T-helper 1 cell (primary cell): ENCODE measurements at places on chromosomes 5 and 9.

- no peak for DNase-seq
These were observed 363.6 kb downstream of the SH3GL2 start for GRCh38 chr9:17942498-17942897.

GRCh38 chr9:25678147-25678666, at the start of gene TUSC1:
TUSC1 (minus strand) TSS chr9:25678444; CDS start chr9:25678312, 132 bp downstream.
- no peak for DNase-seq

- no peak for DNase-seq
These were observed 111.7 kb downstream of the AP3B1 start for GRCh38 chr5:78182838-78183237.

DNA sequence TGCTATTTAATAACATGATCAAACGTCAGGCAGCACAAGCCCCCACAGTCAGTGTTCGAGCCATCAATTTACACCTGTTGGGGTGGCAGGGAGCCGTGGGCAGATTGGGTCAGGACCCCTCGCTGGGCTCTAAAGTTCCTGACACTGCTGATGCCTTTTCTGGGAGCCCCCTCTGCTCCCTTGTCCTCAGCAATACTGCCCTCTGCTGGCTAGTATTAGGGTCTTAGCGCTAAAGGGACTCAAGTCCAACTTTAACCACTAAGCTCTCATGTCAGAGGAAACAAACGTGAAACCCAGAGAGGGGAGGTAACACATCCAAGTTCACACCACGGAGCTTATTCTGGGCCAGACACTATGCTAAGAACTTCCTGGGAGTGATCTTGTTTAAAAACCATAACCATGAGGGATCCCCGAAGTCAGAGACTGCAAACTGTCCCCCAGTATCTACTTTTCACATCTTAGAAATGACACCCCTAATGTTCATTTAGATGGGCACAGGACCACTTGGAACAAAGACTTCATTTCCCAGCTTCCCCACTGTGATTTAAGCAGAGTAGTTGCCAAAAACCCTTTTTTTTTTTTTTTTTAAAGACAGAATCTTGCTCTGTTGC, 20.4 kb downstream of the ANKS6 start:
- peak; percentile 31 for DNase-seq

GRCh38 chr5:81409896-81410295, 16.0 kb upstream of the ACOT12 start:
- no peak for DNase-seq

DNA sequence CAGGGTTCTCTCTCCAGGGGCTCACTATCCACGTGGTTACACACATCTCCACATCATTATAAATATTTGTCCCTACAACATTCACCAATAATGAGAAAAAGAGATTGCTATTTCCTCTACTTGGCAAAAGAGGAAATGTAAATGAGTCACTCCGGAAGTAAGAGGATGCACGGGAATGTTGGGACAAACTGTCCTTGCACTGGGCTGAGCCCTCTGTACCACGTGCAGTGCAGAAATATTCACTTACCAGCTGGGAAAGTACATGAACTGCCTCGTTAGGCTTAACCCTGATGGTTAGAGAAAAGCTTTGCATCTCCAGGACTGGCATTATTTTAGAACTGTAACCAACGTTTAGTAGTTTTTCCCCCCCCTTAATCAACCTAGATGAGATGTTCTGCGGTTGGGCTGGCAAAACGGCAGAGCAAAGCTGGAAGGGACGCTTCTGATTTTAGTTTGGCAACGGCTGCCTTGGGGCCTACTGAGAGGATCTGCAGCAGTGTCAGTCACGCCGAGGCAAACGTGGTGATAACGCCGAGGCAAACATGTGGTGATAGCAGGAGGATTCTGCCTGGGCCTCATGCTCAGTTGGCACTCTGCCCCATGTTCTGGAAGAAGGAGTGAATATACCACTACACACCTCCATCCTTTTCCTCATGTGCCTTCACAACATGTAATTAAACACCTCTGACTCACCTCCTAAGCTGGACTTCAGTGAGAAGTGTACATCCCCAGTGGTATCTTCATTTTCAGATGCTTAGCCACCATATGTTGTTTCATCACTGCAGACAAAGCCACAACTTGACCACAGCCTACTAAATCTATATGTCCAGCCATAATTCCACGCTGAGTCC, 661.4 kb upstream of the KLF4 start:
- DNase-seq = no peak

- no peak for DNase-seq
These were observed 321.6 kb downstream of the EDIL3 start for GRCh38 chr5:84063041-84063440.

- no peak for DNase-seq
These were observed 67.3 kb downstream of the PARP8 start for GRCh38 chr5:50733741-50734140.

GRCh38 chr5:69414885-69415583, at the start of gene MARVELD2:
MARVELD2 (plus strand) TSS chr5:69415116; CDS start chr5:69419386, 4,270 bp downstream.
- peak; percentile 49 for DNase-seq

GRCh38 chr5:145495741-145496140, 339.4 kb downstream of the PRELID2 start:
- no peak for DNase-seq

DNA sequence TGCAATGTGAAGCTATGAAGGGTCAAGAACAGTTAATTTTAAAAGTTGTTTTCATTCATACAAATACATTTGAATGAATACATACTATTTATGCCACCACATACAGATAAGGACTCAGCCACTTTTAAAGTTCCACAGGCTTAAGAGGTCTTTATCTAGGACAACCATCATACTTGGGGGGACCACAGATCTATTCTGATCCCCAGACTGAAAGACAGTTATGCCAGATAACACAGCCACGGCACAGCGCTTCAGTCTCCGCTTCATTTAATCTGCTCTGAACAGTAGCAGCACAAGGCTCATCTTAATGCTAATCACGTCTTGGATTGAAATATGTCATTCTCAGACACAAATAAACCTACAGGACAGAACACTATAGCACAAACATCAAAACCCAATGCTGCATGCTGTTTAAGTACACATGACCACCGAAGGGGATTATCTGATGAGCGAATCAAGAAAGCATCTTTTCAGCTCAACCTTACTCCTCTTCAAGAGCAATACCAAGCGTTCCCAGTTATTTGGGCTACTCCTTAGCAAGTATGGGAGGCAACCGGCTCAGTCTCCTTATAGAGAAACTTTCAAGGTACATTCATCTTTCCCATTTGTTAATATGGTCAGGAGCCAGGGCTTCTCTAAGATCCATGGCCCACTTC, 33.3 kb downstream of the PUM3 start:
- no peak for DNase-seq

DNA sequence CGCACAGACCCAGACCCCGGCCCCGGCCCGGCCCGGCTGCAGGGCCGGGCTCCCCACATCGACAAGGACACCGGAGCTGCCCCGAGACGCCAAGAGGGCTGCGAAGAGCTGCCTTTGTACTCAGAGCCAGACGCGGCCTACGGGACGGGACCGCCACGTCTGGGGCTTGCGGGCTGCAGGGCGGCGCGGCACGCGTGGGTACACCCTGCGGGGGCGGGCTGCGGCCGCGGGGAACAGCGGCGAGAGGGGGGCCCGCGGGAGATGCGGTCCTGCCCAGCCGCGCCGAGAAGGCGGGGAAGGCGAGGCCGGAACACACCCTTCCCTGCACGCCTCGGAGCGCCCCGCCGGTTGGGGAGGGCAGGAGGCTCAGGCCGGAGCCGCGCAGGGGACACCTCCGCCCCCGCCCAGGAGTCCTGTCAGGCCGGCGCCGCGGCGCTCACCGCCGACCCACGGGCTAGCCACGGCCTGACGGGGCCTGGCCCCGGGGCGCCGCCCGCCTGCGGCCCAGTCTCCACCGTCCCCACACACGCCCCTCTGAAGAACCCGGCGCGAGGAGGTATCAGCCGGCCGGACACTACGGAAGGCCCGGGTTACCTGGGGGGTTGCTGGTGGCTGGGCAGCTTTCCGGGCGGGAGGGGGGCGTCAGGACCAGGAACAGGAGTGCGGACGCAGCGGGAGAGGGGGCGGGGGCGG, 478 bp downstream of the RAB14 start:
- DNase-seq = peak; percentile 30

DNA sequence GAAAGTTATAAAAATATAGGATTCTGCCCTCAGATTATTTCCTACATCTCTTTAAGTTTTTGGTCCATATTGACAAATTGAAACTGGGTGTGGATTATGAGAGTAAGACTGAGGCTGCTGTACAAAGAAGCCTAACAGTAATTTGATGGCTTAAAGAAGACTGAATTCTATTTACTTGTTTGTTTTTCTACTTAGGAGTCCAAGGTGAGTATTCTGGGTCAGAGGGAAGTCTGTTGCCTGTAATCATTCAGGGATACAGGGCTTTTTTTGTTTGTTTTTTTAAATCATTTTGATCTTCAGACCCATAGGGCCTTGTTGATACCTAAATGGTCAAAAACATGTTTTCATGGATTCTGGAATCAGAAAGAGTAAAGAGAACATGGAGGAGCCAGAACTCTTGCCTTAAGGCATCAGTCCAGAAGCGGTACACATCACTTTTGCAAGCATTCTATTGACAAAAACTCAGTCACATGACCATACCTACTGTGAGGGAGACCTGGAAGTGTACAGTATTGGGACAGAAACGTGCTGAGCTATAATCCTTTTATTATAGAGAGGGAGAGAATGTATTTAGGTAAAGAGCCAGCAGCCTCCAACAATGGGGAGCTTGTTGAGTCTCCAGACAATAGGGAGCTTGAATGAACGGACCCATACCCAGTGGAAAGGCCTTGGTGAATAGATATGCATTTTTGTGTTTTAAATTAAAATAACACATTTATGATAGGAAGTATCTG, 102.7 kb downstream of the LRRC70 start:
- DNase-seq = no peak

DNA sequence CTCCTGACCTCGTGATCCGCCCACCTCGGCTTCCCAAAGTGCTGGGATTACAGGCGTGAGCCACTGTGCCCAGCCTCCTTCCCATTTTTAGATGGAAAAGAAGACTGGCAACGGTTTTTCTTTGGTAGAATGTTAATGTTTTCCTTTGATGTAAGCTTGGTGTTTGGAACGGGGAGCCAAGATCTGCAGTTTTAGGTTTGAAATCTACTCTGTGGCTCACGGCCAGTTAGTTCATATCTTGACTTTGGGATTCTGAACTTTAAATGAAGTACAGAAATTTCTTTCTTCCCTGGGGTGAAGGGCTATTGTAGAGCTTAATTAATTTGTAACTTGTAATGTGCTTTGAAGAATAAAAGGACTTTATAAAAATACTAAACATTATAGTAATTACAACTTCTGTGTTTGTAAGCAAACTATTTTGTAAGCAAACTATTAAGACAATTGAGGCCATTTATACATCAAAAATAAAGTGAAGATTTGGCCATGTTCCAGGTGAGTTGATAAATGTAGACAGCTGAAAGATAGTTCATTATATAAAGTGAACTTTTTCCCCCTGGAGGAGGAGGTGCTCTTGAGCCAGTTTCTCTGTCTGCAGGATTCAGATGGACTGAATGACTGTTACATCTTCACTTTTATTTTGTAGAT, 117.1 kb upstream of the TUT7 start:
- no peak for DNase-seq

DNA sequence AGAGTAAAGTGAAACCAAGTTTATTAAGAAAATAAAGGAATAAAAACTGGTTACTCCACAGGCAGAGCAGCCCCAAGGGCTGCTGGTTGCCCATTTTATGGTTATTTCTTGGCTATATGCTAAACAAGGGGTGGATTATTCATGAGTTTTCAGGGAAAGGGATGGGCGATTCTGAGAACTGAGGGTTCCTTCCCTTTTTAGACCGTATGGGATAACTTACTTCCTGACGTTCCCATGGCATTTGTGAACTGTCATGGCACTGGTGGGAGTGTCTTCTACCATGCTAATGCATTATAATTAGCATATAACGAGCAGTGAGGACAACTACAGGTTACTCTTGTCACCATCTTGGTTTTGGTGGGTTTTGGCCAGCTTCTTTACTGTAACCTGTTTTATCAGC, 323.9 kb upstream of the PTGER4 start:
- no peak for DNase-seq

DNA sequence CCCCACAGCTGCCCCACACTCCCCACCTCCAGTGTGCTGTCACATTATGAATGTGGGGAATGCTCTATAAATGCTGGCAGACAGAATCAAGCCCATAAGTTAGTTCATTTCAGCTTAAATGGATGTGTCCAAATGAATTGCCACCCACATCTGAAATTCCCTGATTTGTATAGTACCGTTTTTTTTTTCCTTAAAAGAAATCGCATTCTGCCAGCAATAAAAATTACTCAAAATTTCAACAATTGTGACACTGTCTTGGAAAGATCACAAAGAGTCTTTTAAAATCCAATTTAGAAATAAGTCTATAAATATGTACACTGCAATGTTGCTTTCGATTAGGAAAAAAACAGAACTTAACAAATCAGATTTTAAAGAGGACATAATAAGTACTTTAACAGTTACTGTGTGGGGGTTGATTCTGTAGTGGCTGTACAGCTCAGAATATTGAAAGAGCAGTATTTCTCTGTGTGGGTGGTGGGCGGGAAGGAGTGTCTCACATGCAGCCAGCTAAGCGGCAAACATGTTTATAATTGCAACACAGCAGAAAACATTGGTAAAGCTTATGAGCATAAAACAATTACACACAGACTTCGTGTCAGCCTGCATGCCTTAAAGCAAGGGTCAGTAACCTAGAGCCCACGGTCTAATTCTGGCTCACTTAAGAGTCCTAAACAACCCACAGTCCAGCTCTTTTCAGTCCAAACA, 24.9 kb upstream of the CSNK1G3 start:
- DNase-seq = no peak

GRCh38 chr5:152142840-152143469, 218.3 kb upstream of the GLRA1 start:
- peak; percentile 43 for DNase-seq

DNA sequence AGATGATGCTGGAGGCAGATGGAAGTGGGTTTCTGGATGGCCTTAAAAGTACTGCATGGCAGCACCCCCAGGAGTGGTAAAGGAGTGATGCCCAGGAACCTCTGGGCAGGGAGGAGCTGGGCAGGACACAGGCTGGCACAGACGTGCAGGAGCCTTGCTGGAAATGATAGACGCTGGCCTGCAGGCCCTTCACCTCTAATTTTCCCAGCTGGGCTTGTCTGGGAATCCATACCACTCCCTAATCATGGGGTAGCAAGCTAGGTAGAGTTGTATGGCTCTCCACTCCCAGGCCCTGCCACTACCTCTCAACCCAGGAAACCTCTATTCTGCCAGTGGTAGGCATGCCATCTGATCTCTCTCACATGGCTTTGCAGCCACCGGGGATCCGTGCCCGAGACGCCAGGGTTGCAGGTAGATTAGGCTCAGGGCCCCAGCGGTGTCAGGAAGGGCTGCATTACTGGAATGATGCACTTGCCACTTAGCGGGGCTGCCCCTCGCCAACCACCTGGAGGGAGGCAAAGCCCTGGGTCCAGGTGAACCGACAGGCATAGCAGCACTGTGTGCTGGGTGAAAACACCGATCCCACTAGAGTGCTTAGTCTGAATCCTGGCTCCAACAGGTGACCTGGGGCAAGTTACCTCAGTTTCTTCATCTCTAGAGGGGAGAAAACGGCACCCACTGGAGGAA, 79.6 kb upstream of the SLC25A51 start:
- no peak for DNase-seq

DNA sequence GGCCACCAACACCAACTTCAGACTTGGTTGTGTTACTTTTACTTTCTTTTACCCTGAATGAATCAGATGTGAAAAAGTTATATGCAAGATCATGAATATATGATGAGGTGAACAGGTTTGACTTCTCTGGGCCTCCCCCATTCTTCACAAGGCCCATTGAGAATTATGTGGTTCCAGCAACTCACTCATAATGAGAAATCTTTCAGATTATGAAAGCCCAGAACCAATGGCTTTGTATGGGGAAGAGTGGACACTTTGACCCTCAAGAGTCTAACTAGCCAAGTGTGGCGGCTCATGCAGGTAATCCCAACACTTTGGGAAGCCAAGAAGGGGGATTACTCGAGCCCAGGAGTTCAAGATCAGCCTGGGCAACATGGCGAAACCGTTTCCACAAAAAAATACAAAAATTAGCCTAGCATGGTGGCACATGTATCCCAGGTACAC, 16.1 kb upstream of the LNPEP start:
- peak; percentile 21 for DNase-seq
